ENCODE measurements at places on chromosomes 5 and 9.
A peak's percentile ranks its signal among the peaks of the same experiment; 100 is the strongest.

DNA sequence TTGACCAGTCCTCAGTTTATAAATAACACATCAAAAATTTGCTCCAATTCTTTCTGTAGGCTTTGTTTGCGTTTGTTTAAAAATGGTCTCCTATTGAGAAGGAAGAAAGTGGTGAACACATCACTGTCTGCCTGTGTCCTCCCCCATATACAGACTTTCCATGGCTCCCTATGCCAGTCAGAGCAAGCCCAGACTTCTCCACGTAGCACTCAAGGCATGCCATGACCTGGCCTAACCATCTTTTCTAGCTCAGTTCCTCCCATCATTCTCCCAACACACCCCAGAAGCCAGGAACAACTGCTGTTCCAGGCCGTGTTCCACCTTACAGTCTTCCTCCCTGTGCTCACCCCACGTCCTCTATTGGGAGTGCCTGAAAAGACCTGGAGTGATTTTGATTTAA, 129.6 kb upstream of the ZNF618 start:
- no peak for DNase-seq

- no peak for DNase-seq
Observed at GRCh38 chr5:26889815-26890214, 148.6 kb downstream of the CDH9 start.

- DNase-seq: no peak
Observed at GRCh38 chr9:106648799-106649198, 214.2 kb upstream of the ZNF462 start.

DNA sequence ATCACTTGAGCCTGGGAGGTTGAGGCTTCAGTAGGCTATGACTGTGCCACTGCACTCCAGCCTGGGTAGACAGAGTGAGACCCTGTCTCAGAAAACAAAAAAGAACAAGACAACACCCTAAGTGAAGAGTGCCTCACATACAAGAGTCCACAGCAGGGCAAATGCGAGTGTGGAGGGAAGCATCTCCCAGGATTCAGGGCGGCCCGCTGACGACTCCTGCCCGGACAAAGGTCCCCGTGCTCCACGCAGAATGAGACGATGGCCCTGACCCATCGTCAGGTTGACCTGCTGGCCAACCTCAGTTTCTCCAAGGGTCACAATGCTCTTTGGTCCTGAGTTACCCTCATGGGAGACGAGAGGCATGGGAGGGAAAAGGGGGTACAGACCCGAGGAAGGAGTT, 18.3 kb downstream of the MRNIP start:
- DNase-seq: no peak

DNA sequence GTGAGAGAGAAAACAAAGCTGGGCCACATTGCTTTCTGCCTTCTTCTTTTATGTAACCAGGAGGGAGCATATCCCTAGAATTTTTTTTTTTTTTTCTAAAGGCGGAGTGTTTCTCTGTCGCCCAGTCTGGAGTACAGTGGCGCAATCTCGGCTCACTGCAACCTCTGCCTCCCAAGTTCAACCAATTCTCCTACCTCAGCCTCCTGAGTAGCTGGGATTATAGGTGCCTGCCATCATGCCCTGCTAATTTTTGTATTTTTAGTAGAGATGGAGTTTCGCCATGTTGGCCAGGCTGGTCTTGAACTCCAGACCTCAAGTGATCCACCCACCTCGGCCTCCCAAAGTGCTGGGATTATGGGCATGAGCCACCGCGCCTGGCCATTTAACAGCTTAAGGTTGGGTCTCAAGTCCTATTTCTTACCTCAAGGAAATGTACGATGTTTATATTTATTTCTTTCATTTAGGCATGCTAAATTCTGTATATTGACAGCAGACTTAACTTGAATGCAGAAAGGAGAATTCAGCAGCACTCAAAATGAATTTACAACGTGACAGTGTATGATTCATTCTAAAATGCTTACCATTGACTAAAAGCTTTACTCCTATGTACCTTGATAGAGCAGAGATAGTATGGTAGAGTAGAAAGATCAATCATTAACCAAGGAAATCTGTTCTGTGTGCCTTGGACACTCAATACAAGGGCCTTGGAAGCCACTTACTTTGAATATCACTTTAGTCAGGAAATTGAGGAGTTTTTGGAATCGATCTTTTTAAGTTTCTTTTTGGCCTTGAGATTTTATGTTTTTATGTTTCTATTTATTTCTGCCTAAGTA, 100.9 kb downstream of the F2RL2 start:
- DNase-seq: no peak

GRCh38 chr5:81820863-81821262, 70.0 kb upstream of the SSBP2 start:
- no peak for DNase-seq

DNA sequence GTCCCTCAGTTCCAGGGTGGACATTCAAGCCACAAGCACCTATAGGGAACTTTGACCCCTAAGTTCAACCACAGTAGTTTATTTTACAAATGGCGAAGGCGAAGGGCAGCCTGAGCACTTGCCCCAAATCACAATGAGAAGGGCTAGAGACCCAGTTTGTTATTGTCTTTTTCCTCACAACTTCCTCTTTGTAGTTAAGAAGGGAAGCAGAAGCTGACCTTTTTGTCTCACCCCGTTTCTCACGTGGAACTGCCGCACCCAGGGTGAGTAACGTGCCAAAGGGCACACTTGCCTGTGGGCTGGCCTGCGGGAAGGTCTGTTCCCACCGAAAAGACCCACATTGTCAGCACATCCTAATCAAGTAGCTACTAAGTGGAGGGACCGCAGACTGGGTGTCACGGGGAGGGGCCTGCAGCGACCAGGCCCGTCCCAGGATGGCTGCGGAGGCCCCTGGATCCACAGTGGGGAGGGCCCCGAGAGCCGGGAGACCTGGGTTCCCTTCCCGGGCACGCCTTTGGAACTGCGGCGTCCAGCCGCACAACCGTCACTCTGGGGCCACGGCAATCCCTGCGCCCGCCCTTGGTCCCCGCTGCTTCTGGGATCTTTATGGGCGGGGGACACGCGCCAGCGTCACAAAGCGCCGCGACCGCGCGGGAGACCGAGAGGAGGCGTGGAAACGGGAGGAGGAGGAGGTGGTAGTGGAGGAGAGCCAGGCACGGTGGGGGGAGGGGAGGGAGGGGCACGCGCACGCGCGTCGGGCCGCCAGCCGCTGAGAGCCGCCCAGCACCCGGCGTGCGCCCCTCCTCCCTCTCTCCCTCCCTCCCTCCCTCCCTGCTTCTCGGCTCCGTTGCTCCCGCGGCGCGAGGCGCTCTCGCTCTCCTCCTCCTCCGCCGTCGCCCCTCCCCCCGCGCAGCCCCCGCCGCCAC, at the start of gene UBE2R2:
Gene UBE2R2, plus strand, starts transcription at position 834 of the 926 bp plus-strand sequence. CDS start 598 bp downstream, outside the sequence.
- DNase-seq: peak; percentile 94

GRCh38 chr5:168318240-168318639, 26.8 kb downstream of the WWC1 start:
- no peak for DNase-seq

GRCh38 chr9:26657958-26658357, 234.6 kb downstream of the CAAP1 start:
- DNase-seq: no peak

DNA sequence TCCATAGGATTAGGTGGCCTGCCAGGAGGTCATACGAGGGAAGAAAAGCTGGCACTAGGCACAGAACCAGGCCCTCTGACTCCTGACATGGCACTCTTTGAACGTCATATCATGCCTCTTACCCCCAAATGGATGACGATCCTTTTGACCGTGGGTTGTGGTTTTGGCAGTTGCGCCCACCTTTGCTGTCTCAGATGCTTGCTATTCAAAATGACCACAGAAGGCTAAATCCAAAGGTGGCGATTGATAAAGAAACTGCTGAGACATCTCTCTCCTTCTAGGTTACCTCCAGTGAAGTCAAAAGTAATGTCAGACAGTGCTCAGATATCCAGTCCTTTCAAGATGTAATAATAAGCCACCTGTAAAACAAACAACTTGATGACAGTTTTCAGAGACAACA, 385.0 kb downstream of the EFNA5 start:
- no peak for DNase-seq
